ENCODE measurements at places on chromosomes 4 and X.

DNA sequence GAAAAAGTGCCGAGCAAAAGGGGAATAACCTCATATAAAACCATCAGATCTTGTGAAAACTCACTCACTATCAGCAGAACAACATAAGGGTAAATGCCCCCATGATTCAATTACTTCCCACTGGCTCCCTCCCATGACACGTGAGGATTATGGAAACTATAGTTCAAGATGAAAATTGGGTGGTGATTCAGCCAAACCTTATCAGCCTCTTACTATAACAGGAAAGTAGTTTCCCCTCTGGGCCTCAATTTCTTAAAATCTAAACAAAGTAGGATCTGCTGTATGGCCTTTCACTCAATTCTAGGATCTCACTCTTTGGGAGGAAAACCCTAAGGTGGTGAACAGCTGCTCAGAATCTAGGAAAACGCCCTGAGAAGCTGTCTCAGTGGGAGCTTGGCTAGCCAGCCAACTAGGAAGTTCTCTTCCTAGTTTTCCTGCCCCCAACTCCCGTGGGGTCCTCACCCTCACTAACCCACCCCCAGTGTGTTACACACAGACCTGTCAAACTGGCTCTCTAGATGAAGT lies 1017.1 kb upstream of the HS3ST1 start:
- DNase-seq, result no peak

DNA sequence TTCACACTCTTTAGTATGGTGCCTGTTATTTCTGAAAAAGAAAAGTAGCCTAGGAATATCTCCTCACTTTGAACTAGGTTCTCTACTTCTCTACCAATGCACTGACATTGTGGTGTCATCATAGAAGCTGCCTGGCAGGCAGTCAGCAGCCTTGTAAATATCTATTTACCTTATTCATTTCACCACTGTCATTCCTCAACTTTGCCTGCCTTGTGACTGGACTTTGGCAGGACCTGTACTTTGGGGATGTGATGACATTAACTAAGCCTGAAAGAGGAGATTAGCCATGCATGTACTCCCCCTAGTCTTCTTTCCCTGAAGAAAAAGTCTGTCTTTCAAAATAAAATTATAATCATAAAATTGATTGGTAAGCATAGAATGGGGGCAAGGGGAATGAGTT lies 207.2 kb downstream of the ARAP2 start:
- DNase-seq, result no peak

DNA sequence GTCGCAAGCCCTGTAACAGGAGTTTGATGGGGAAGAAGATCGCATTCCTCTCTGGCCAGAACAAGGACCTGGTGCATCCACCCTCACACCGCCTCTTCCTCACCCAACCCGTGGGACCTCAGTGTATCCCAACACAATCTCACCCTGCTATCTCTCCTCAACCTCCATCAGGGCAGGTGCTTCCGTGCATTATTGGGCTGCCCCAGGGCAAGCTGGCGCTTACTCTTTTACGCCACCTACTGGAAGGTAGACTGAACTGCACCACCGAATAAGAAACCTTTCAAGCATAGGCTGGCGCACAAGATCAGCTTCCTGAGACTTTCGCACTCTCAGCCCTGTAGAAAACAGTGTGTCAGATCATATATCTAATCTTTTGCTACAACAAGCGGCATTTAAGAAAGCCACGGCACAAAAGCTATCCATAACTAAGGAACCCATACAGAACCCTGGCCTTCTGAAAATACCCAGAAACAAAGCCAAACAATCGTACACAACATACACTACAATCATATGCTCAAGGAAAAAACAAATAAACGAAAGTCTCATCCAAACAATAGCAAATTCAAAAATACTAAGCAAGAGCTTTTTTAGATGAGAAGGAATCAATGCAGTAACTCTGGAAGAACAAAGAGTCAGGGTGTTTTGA lies 209.3 kb downstream of the UGT8 start:
- peak; percentile 2 for DNase-seq

DNA sequence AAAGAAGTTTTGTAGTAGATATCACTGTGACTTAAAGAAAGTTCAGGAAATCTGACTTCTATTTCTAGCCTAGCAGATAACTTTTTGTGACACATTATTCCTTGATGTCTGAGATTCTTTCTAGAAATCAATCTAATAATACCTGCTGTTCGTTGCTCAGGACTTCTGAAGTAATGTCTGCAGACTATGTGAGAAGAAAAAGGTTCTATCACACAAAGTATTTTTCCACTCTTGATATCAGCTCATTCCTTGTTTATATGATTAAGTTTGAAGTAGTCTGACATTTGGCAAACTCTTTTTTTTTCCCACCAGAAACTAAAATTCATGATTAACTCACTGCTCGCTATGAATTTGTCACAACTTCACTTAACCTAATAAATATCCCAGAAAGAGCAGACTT lies 56.6 kb downstream of the TLL1 start:
- no peak for DNase-seq

- DNase-seq, result peak; percentile 73
Measured at GRCh38 chrX:40175511-40176350, 78.0 kb upstream of the BCOR start.

GRCh38 chr4:84470204-84470785 lies 28.8 kb downstream of the NKX6-1 start:
- DNase-seq, result no peak

GRCh38 chr4:164484551-164484950 lies 269.4 kb upstream of the SMIM31 start:
- no peak for DNase-seq

DNA sequence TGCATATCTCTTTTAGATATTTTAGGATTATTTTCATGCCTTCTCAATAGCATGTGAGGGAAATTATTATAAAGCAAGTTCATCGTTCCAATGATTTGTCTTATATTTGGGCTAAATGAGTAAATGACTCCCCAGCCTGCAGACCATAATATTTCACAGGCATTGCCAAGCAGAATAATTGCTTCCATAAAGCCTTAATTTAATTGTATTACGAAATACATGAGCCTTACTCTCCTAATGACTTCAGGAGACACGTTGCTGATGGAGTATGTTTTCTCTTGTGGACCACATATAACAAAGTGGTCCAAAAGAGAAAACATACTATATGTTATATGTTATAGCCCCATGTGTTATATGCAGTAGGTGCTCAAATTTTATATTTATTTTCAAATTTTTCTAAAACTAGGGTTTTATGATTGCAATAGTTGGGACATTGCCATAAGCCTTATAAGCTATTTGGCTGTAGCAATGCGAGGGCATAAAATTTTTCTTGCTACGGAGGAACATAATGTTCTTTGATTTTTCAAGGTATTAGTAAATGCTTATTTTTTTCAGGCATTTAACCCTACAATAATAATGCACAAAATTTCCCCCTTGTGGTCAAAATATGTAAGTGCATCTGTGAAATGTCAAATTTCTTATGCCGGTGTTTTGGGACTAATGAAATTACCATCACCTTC lies 26.2 kb upstream of the TMPRSS11D start:
- DNase-seq, result no peak

DNA sequence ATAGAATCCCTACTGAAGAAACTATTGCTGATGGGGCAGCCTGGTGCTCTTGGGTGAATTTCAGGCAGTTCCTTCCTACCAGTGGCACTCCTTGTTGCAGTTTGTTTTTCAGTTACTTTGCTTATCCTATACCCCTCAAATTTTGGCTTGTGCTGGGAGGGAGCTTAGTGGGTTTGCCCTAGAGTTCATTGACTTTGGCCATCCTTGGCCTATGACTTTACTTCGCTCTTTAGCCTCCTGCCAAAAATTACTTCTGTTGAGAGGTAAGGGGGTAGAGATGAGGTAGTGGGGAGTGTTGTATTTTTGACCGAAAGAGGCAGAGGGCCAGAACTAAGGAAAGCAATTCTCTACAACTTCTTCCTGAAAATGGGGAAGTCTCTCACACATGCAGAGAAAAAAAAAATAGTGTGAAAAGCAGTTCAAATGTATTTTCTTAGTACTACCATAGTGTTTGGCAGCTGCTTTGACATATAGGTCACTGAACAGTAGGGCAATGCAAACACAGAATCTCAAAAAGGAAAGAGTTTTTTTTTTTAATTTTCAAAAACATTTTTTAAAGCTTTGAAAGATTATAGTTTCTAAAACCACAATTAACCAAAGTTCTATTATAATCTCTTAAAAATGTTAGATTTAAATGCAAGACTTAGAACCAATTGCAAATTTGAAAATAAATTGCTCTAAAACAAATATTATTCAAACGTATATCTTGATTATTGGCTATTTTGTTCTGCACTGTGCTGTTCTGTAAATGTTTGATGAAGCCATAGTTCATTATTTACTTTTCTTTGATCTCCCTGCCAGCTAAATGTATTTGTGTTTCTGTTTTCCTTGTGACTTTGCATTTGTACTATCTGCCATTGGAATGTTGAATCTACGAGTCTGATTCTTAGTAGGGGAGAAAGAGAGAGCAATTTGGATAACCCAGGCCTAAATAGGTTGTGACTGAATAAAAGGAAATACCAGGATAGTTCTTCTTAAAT lies 73.6 kb downstream of the DCK start:
- no peak for DNase-seq

DNA sequence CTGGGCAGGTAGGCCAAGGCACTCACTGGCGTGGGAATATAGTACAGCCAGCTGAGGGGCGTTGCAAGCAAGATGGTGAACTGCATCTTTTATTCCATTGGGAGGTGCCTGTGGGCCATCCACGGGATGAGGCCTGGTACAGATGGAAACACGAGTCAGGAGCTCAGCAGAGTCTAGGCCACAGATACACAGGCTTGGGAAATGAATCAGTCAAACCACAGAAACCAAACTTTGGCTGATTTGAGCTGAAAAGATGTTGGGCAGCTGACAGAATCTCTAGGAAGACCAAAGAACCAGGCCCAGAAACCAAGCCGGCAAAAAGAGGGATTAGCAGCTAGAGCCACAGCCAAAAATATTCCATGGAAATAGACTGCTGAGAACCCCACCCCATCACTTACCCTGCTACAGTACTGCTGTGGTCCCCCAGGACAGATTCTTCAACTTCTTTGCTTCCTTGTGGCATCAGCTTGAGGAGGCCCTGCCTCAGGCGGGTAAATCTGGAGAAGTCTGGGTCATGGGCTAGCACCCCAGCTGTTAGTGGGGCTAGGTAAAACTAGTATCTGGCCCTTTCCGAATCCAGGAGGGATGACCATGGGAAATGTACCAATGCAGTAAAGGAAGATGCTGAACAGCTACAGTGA lies 75.4 kb downstream of the TMEM131L start:
- DNase-seq, result no peak

- DNase-seq, result no peak
Measured at GRCh38 chrX:44816367-44816766, 27.5 kb upstream of the DUSP21 start.

Data from stimulated activated CD4-positive, alpha-beta T cell treated with anti-CD3 and anti-CD28 coated beads, Interleukin-4, amount 100 ng/mL, for 1 hour (primary cell).